Stimulated activated CD4-positive, alpha-beta T cell treated with anti-CD3 and anti-CD28 coated beads, Interleukin-15, amount 100 ng/mL, for 1 hour (primary cell): ENCODE measurements at places on chromosomes 11 and 22.
A peak's percentile ranks its signal among the peaks of the same experiment; 100 is the strongest.

GRCh38 chr11:125287491-125288210 is 123.1 kb downstream of the PKNOX2 start:
- DNase-seq, result no peak

GRCh38 chr11:115198321-115198741 is 305.9 kb downstream of the CADM1 start:
- no peak for DNase-seq

- no peak for DNase-seq
Measured at GRCh38 chr22:17213976-17214375, 5.3 kb downstream of the ADA2 start.

DNA sequence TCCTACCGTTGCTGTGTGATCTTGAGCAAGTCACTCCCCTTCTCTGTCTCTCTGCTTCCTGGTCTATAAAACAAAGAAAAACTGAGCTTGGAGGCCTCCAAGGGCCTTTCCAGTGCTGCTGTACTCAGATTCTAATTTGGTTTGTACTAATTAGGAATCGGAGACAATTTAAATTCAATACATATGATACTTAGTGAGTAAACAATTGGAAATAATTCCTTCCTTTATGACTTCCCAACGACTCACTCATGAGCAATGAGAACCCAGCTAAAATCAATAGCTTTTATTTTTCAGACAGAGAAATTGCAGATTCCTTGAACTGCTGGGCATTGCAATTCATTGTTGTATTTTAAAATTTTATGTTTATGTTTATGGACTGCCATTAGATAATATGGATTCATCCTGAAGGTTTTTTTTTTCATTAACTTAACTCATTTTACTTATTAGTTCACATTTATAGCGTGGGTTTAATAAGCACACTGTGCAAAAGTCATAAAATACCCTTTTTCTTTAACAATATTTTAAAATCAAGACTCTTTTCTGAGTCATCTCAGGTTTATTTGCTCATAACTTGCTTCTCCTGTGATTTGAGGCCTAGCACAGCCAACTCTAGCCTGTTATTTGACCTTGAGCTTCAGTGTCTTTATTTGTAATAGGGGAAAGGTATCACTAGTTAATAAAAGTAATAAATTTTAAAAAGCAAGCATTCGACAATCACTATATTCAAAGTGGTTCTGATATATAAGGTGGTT is 95.8 kb downstream of the TP53I11 start:
- no peak for DNase-seq

- DNase-seq, result no peak
Measured at GRCh38 chr11:69244266-69244665, 49.7 kb upstream of the MYEOV start.

DNA sequence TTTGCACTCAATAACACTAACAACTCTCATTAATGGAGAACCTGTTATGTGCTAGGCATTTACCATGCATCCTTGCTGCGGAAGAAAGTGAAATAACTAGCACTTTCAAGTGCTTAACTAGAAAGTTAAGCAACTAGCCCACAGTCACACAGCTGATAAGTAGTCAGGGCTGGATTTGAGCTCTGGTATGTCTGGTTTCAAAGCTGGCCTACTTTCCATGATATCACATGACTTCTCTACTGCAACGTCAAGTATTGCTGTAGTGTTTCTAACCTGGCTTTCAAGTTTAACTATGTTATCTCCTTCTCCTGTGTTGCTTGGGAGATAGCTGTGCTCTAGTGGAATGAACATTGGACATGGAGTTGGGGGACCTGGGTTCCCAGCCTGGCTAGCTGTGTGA is 12.1 kb downstream of the SLC15A3 start:
- no peak for DNase-seq

DNA sequence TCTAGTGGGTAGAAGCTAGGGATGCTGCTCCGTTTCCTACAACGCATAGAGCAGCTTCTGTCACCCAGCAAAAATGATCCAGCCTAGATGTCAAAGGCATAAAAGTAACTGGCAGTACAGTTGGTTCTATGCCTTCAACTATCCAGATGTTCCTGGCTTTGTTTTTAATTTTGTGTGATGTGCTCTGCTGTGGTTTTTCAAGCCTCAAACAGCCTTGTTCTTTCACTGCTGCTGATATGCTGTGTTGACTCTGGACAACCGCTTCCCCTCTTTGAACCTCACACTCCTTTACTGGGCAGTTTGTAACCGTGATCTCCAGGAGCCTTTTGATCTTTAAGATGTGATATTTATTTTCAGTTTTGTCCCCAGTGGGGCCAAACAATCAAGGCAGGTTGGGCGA is 116.4 kb downstream of the SEZ6L start:
- no peak for DNase-seq

- no peak for DNase-seq
Measured at GRCh38 chr11:122791411-122791810, 46.9 kb upstream of the CRTAM start.

DNA sequence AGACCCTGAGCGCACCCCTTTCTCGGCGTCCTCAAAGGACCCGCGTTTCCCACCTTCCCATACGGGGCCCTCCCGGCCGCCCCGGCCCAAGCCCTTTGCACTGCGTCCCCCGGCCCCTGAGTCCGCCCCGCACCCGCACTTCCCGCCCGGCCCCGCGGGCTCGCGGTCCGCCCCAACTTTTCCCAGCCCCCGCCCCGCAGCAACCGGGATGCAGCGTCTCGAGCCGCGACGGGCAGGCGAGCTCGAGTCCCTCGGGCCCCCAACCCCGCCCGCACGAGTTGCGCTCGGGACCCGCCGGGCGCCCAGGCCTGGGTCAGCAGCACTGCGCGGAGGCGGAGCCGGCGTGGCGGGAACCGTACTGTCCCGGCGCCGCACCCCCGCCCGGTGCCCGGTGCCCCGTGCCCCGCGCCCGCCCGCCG is 371 bp downstream of the SMCO4 start:
- no peak for DNase-seq

- DNase-seq, result no peak
Measured at GRCh38 chr11:78400702-78401101, 16.9 kb downstream of the GAB2 start.

GRCh38 chr11:134901542-134901941 is 489.5 kb upstream of the B3GAT1 start:
- DNase-seq, result no peak

GRCh38 chr22:36595940-36596339 is 67.0 kb upstream of the EIF3D start:
- no peak for DNase-seq

DNA sequence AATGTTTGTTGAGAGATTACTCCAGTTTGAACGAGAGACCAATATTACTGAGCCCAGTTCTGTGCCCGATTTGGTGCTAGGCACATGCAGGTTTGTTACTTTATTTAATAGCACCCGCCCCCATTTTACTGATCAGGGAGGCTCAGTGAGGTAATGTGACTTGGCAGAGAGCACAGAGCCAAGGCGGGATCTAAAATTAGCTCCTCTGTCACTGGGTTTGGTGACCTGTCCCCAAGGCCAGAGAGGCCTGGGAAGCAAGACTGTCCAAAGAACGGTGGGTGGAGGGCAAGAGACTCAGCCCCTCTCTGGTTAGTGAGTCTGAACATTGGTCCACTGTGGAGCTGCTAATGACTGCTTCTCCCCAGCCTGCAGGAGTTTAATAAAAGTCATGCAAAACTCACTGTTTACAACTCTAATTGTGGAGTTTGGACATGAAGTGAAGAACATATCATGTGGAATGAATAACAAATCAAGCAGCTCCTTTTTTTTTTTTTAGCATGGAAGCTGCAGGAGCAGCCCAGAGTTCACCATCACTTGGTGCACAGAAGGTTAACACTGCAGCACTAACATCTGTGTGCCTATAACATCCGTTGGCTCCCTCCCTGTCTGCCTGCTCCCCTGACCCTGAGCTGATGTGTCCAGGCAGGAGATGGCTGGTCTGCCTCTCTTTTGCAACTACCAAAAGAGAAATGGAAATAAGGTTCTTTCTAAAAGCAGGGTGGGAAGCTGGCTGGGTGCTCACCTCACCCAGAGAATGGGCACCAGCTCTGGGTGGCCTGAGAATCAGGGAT is 39.0 kb downstream of the CSNK2A3 start:
- DNase-seq, result no peak

GRCh38 chr11:116851626-116852025 is 14.2 kb upstream of the APOA1 start:
- no peak for DNase-seq

DNA sequence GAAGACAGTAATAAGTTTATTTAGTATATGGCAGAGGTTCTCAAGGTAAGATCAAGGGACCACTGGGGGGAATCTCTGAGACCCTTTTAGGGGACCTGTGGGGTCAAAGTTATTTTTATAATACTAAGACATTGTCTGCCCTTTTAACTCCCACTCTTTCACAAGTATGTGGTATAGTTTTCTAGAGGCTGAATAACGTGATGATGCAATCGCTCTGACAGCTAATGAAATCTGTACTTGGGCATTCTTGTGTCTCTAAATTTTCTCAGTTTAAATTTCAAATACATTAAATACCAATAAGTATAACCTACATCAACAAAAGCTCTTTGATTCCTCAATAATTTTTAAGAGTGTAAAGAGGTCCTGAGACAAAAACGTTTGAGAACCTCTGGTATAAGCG is 147.9 kb downstream of the ATG16L2 start:
- DNase-seq, result no peak

DNA sequence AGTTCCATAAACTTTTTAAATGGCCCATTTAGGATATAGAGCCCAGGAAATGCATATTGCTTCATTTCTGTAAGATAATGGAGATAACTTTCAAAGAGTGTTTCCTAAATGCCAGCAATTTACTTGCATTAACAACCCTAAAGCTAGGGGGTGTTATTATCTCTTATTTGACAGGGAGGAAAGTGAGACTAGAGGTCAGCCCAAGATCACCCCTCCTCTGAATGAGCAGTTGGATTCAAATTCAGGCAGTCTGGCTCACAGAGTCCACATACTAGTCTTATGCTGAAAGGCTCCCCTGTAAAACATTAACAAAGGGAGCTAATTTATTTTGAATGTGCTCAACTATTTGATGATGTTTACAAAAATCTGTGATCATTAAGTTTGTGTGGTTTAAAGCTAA is 49.9 kb upstream of the TRIM77 start:
- DNase-seq, result no peak

DNA sequence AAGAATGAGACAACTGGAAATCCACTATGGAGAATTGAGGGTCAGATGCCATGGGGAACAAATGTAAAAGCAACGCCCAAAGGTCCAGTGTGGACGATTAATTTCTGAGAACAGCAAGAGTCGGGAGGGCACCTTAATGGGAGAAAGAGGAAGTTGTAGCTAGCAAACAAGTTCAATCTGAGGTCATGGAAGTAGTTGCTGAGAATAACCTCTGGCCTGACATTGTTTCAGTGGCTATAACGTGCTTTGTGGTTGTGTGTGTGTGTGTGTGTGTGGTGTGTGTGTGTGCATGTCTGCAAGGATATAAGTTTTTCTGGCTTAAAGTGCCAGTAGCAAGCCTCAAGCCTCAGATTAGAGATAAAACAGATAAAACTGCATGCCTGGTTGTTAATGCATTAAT is 1630.1 kb upstream of the TENM4 start:
- DNase-seq, result no peak

DNA sequence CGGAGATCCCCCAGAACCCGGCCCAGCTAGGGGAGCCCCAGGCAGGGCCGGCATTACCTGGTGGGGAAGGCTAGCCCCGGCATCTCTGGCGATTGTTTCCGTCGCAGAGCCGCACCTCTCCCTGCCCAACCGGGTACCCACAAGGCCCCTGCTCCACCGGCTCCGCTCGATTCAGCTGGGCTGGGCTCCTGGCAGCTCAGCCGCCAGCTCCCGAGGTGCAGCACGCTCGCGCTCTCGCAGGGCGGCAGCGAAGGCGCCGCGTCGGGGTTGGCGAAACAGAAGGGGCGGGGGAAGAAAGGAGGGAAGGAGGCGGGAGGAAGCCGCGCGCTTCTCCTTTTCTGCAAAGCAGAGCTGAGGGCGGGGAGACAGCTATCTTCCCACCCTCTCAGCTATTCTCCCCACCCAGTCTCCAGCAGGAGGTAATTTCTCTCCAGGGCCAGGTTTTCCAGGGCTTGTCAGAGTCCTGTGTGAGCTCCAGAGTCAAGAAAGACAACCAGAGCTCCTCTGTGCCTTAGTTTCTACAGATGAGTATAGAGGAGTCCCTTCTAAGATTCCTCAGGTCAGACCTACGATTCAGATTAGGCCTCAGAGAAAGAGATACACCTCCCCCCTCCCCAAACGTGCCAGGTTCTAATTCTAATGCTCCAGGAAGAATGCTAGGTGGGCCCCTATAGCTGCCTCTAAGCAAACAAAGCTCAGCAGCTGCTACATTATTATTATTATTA is 62.0 kb downstream of the PAK1 start:
- peak; percentile 62 for DNase-seq

DNA sequence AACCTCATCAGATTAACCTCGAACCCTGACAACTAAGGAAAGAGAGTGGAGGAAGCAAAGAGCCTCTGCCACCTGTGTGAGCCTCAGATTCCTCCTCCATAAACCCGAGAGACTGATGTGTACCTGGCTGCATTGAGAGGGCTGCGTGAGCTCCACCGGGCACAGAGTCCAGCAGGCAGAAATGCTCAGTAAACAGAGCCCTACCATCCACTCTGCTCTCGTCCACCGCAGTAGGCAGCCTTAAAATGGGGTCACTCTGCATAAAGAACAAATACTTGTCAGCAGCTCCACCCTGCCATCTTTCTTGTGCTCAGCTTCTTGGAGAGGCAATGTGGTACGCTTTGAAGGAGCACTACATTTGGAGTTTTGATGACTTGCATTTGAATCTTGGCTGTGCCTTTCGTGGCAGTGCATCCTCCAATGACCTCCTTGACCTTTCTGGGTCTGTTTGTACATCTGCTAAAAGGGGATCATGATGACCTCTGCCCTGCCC is 43.0 kb upstream of the CD5 start:
- DNase-seq, result no peak

GRCh38 chr22:32852395-32853251 is 51.1 kb downstream of the TIMP3 start:
- no peak for DNase-seq

DNA sequence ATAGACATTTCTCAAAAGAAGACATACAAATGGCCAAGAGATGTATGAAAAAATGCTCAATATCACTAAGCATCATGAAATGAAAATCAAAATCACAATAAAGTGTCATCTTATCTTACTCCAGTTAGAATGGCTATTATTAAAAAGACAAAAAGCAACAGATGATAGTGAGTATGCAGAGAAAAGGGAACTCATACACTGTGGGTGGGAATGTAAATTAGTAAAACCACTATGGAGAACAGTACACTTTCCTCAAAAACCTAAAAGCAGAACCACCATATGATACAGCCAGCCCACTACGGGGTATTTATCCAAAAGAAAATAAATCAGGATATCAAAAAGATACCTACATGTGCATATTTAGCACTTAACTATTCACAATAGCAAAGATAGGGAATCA is 700.0 kb upstream of the ANO5 start:
- no peak for DNase-seq

- no peak for DNase-seq
Measured at GRCh38 chr11:134376150-134376921, 35.7 kb downstream of the B3GAT1 start.

DNA sequence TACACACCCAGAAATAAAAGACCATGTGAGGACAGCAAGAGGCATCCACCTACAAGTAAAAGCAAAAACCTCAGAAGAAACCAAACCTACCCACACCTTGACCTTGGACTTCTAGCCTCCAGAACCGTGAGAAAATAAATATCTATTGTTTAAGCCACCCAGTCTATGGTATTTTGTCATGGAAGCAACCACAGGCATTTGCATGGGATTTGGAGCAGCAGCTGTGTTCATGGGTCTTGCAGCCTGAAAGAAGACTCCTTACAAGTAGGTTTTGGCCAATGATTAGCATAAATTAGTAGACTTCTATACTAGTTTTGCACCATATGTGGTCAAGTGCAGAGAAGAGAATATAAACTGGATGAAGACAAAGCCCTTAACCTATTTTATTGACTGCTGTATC is 27.9 kb downstream of the FSHB start:
- DNase-seq, result no peak
